Tibial nerve (tissue), 4 donors: ENCODE measurements at places on chromosomes 2 and 18.

- no peak for DNase-seq
Measured at GRCh38 chr2:40285391-40285790, 166.5 kb downstream of the SLC8A1 start.

DNA sequence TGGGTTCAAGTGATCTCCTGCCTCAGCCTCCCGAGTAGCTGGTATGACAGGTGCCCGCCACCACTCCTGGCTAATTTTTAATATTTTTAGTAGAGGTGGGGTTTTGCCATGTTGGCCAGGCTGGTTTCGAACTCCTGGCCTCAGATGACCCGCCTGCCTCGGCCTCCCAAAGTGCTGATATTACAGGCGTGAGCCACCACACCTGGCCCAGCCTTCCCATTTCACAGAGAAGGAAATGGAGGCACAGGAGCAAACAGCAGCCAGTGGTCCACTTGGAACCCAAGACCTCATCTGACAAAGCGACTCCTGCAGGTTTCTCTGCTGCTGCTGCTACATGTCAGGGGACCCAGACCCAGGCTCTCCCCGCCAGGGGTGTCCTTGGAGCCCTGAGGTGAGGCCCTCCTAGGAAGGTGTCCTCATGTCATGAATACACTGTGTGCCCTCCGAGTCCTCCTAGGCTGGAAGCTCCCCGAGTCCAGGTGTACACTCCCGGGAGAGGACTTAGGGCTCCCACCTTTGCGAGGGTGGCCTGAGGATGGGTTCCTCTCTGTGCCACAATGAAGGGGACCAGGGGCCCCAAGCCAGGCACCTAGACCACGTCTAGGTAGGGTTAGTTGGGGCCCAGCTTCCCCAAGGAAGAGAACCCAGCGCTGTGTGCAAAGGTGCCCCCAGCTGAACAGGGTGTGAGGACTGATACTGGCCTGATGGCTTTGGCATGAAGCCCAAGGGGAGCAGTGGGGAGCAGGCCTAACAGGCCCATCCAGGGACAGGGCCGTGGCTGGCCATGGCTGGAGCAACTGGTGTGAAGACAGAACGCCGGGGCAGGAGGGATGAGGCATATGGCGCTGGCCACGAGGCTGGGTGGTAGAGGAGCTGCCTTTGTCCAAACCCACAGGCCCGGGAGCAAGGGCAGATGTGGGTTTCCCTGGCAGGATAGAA, 56.1 kb downstream of the HS6ST1 start:
- no peak for DNase-seq

DNA sequence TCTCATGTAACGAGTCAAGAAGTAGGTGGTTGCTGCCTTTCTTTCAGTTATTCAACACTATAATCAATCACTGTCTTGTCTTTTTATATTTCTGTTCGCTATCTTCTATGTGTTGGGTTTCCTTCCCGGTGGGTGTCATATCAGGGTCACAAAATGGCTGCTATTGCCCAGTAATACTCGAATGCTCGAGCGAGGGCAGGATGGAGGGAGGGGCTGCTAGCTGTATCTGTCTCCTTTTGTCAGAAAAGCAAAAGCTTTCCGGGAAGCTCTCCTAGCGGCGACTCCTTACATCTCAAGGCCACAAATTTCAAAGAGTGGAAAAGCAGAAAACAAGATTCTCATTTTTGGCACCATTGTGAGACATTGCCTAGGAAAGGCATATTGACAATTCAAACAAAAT, 16.4 kb upstream of the GALNT3 start:
- no peak for DNase-seq

- DNase-seq = no peak
Measured at GRCh38 chr18:70520867-70521266, 232.0 kb downstream of the SOCS6 start.

DNA sequence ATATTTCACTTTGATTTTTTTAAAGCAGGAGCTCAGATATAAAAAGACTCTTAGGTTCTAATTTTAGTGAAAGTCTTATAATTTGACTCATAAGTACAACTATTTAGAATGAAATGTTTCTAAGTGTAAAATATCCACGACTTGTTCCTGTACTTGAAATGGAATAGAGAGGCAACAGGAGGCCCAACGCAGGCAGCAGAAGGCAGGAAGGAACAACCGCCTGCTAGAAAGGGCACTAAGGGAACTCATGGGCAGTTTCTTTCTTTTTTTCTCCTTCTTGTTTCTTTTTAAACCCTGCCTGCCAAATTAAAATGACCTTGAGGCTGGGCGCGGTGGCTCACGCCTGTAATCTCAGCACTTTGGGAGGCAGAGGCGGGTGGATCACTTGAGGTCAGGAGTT, 51.0 kb downstream of the RBMS1 start:
- no peak for DNase-seq
